ENCODE measurements at places on chromosomes 7 and 10.
A peak's percentile ranks its signal among the peaks of the same experiment; 100 is the strongest.

DNA sequence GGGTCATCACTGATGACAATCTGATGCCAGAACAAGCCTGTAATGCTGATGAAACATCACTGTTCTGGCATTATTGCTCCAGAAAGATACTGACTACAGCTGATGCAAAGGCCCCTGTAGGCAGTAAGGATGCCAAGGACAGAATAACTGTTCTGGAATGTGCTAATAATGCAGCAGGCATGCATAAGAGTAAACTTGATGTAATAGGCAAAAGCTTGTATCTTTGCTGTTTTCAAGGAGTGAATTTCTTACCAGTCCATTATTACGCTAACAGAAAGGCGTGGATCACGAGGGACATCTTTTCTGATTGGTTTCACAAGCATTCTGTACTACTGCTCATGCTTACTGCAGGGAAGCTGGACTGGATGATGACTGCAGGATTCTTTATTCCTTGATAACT lies 18.7 kb downstream of the LCOR start:
- DNase-seq: no peak

DNA sequence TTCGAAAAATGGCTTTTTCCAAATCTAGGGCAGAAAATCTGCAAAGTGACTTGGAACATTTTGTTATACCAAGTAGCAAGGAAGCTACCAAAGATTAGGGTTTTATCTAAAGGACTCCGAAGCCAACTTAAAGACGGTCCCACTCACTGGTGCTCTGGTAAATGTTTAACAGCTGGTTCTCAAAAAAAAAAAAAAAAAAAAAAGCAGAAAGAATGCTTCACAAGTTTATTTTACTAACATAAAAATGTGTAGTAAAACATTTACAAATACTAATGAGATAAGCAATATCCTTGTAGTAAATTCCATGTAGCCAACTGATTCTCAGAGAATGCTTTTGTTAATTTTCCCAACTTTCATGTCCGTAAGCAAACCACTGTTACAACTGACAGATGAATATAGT lies 38.4 kb downstream of the TAF3 start:
- no peak for DNase-seq

GRCh38 chr10:70693619-70694335 lies 21.5 kb downstream of the ADAMTS14 start:
- peak; percentile 40 for DNase-seq

DNA sequence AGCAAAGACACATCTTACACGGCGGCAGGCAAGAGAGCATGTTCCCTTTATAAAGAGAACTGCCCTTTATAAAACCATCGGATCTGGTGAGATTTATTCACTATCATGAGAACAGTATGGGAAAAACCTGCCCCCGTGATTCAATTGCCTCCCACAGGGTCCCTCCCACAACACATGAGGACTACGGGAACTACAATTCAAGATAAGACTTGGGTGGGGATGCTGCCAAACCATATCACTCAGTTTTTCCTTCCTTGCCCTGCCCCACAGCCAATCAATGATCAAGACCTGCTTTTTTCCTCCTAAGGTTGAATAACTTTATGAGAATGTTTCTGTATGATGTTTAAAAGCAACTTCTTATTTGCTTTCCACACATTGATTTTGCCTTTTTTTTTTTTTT lies 3.1 kb upstream of the PTPRE start:
- DNase-seq: no peak

DNA sequence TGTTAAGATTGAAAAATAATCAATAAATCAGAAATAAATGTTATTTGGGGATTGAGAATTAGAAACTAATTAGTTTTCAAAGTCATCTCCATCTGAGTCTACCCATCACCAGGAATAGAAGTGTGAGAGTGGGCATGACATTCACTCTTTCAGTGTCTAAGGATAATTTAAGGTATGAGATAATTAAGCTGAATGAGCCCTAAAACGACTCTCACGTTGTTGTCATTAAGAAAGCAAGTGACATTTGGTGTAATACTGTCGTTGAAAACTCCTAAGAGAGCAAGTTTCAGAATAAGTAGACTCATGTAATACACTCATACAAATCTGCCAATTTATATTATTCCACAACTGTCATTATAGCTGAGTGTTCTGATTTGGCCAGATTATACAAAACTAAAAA lies 7.1 kb downstream of the AGMO start:
- DNase-seq: no peak

DNA sequence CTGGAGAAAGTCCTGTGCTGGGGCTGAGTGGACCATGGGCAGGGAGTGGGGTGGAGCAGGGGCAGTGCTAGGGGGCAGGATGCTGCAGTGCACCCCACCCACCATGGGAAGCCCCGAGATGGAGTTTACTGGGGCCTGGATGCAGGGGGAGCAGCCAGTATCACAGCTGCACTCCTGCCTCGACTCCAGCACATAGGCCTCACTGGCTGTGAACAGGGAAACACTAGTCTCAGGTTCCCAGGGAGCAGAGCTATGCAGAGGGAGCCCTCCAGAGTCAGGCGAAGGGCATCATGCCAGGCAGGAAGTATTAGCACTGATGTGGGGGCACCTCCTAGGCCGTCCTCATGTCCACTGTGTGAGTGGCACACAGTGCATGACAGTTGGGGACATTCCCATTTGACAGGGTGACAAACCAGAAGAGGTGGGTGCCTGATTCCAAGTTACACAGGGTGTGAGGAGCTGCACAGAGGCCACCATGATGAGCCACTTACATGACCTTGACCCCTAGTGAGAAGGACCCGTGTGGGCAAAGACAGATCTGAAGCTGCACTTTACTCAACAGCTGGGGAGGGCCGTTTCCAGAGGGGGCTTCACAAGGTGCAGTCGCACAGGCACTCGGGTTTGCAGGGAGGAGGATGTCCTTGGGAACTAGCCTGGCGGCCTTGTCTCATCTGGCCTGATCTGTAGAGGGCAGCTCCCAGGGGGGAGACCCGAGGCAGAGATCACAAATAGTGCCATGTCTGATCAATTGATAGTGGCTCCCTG lies 69.9 kb upstream of the LRRC4 start:
- no peak for DNase-seq

- DNase-seq: no peak
Observed at GRCh38 chr10:60414877-60415585, 25.4 kb upstream of the ANK3 start.

- DNase-seq: no peak
Observed at GRCh38 chr10:133418289-133418993, 6.0 kb downstream of the SPRN start.

DNA sequence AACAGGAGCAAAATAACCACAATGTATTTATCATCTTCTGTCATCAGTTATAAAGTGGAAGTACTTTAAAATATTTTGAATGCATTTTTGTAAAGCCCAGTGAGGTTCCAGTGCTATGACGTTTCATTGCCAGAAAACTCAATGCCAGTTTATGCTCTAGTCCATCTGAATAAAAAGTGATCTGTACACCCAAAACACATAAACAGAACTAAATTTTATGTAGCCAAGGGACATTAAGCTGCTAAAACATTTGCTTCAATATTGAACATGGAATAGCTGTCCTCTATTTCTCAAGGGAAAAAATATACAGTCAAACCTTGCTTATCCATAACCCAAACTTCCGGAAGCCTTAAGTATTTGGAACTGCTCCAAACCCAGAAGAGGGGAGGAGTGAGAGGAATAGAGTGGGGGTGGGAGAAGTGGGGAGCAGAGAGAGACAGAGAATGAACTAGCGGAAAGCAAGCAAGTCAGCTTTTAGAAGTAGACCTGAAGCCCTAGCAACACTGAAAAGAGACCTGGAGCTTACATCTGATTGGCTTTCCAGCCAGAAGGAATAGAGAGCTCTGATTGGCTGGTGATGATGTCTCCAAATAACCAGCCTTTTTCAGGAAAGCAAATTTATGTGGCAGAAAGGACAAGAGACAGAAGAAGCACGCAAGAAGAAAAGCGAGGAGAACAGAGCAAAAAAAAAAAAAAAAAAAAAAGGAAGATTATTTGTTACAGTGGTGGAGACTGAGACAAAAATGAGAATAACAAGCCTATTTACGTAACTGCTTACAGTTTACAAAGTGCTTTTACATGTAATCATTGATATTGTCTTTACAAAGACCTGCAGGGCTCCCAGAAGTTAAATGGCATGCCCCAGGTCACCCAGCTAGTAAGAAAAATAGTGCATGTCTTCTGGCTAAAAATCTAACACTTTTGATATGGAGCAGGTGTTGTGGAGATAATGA lies 196.0 kb downstream of the RNLS start:
- peak; percentile 76 for DNase-seq

DNA sequence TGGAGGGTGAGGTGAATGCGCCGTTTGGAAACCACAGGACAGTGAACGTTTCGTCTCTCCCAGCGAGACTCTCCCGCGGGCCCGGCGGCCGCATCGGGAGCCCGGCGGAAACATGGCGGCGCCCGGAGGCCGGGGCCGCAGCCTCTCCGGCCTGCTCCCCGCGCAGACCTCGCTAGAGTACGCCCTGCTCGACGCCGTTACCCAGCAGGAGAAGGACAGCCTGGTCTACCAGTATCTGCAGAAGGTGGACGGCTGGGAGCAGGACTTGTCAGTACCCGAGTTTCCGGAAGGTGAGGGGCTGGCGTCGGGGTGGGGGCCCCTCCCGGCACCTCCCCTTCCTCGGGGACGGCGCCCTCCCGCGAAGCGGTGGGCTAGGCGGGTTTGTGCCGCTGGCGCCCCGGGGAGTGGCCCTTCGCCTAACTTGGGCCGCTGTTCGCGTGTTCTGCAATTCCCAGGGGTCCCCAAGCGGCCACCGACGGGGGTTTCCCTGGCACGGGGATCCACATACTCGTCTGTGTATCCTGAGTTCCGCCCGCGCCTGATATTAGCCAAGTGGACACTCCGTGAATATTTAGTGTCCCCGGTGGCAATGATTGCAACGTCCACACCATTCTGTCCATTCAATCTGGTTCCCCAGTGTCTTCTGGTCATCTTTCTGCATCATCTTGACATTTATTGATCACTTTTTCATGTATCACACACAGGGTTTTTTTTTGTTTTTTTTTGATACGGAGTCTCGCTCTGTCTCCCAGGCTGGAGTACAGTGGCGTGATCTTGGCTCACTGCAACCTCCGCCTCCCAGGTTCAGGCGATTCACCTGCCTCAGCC lies 514 bp downstream of the NHLRC2 start:
- DNase-seq: peak; percentile 78

DNA sequence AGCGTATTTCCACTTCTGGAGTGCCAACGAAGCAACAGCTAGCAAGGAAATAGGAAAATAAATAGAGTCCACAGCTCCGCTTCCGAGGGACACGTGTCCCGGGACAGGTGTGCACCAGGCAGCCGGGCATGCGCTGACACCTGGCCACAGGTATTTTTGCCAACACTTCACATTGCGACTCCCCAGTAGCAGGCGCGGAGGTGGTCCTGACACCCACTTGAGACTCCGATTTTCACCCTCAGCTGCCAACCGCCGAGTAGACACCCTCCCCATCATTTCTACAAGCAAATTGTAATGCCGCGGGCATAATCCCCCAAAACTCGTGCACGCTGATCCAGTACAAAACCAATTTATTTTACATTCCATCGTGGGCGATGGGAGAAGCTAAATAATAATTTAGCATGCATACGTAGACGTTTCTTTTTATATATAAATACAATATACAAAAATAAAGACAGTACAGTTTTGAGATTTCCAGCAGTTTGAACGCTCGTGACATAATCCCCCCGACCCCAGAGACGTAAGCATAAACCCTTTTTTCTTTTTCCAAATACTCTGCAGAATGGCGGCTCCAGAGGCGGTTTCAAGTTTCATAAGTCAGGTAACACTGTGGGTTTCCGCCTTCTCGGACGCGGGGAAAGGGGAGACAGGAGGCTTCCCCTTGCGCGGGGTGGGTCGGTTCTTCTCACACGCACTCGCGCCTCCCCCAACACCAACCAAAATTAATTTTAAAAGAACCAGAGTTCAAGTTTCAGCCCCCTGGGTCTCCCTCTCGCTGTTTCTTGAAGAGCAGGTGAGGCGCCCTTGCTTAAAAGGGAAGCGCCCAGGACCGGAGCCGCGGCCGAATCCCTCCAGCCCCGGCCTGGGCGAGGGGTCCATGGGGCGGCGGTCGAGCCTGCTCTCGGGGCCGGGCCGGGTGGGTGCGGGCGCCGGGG lies 5.7 kb downstream of the MNX1 start:
- no peak for DNase-seq

DNA sequence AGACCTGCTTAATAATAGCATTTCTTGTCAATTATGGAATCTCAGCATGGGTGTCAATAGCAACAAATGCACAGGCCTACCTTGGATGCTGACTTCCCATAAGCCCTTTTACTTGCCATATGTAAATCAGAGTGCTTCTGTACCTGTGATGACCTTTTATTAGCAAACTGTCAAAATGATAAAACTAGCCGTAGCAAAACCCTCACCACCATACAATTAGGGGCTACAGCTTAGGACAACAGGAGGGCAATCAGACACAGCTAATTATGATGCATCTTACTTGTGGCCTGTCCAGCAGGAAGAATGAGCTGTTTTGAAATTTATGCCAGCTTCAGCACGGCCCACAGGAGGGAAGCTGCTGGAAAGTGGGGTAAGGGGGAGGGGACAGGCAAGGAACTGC lies 201.6 kb downstream of the TAX1BP1 start:
- no peak for DNase-seq

GRCh38 chr10:118504467-118505205 lies 90.8 kb downstream of the PRLHR start:
- DNase-seq: peak; percentile 61

GRCh38 chr7:83849131-83849530 lies 200.2 kb upstream of the SEMA3E start:
- no peak for DNase-seq

DNA sequence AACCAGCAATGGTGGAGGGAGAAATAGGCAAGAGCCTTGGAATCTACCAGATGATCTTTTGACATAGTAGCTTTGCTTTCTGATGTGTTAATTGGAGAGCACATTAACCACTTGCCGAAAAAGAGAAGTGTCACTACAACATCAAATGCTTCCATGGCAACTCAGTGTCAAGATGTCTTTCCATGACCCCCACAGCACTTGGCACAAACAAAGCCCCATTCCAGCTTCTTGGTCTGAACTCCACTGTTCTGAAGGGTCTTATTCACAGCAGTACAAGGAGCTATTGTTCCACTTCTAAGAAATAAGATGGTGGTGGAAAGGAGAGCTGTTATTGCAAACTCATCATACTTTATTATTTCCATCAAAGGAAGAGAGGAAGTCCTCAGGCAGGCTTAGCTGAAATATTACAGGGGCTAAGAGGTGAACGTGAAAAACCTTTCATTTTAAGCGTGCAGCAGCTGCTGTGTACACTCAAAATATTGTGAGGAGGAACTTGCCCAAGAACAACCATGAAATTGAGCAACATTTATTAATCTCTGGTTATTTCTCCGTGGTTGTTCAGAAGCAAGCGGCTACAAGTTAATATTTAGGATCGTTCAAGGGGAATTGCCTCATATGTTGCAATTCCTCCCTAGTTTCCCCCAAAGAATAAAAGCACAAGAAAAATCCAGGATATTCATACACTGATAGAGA lies 354.8 kb upstream of the CELF2 start:
- no peak for DNase-seq
